ENCODE measurements at places on chromosomes 3 and 15.
A peak's percentile ranks its signal among the peaks of the same experiment; 100 is the strongest.

DNA sequence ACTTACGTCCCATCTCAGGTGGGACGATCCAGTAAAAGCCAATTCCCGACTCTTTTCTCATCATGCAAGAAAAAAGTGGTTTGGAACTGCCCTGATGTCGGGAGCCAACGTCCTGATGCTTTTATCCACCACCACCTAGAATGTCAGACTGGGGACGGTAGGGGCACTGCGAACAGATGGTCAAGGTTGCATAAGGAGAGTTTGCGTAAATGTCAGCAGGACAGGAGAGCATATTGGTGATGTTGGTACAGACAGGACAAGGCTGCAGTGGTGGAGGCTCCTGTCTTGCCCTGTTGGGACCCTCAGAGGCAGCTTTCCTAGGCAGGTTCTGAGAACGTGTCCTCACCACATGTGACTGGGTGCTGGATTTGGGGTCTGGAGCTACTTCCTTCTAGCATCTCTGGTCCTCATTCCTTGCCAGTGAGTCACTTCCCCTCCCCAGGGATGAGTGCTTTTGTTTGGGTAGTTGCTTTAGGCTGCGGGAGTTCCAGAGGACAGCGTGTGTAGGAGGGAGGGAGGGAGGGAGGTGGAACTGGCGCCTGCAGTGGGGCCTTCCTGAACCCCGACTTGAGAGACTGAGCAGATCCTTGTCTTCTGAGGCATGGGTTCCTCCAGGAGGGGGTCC is 21.0 kb downstream of the THSD4 start:
- no peak for DNase-seq

DNA sequence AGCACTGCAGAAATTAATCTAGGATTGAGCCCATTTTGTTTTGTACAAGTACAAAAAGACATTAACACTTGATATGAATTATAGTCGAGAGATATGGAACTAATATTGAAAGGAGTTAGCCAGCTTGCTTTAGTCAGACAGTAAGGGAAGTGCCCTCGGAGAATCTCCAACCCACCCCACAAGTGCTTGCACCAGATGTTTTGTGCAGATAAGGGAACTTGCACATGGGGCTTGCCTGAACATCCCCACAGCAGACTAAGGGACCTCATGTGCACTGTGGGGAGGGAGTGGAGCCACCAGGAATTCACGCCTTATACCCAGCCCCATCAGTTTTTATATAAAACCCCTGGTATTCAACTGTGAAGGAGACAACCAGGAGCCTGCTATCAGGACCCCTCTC is 122.3 kb downstream of the EFHB start:
- no peak for DNase-seq

- peak; percentile 6 for DNase-seq
Measured at GRCh38 chr15:69104050-69104750, 56.2 kb upstream of the GLCE start.

- DNase-seq, result no peak
Measured at GRCh38 chr3:164640591-164640990, 437.7 kb downstream of the SI start.

- no peak for DNase-seq
Measured at GRCh38 chr3:194817592-194817930, 131.9 kb downstream of the FAM43A start.

GRCh38 chr3:119352863-119353527 is 58.8 kb downstream of the ARHGAP31 start:
- no peak for DNase-seq

- DNase-seq, result no peak
Measured at GRCh38 chr3:40753951-40754350, 229.2 kb downstream of the ZNF621 start.

DNA sequence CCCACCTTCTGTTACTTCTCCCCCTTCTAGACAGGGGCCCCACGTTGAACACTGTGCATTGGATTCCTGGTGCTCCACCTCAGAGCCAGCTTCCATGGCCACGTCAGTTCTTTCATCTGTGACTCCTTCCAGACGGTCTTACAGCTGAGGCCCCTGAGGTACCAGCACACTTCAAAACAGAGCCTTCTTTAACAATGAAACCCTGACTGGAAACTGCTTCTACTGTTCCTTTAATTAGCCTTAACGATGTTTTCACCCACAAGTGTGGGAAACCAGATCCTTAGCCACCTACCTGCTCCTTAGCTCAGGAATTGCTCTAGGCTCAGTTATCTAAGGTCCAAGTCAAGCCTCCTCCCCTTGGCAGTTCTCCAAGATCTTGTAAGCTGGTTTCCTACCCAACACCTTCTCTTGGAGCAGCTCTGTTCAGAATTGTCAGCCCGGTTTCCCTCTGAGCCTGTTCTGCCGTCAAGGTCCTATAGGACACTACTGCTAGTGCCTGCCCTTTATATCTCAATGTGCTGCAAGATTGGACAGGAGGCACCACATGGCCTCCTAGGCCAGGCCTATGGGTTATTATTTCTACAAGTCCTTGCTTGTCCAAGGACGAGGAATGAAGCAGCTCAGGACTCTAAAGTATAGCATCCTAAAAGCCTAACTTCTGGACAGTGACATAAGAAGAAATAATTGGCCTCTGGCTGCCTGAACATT is 80.7 kb downstream of the FMN1 start:
- no peak for DNase-seq

- DNase-seq, result no peak
Measured at GRCh38 chr15:58213587-58214338, 75.6 kb downstream of the AQP9 start.

GRCh38 chr15:31842532-31843195 is 187.7 kb upstream of the CHRNA7 start:
- DNase-seq, result no peak

GRCh38 chr3:150544041-150544440 is 2.3 kb downstream of the SERP1 start:
- DNase-seq, result no peak

- no peak for DNase-seq
Measured at GRCh38 chr15:80093854-80094418, 34.5 kb downstream of the ZFAND6 start.

DNA sequence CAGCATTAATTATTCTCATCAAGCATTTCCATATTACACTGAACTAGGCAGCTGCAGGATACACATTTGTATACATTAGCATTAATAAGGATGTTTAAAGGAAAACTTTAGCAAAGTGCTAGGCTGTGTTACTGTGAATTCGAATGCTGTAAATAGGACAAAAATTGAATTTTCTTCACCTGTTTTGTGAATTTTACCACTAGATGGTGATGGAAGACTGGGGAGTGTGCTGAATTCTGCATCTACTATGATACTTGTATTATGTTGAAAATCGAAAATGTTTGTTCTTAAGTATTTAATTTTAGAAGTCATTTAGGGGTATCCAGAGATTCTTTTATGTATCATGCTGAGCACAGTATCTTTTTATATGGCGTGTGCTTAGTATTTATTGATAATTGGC is 12.3 kb upstream of the P2RY14 start:
- no peak for DNase-seq

GRCh38 chr3:118476885-118477618 is 557.6 kb downstream of the IGSF11 start:
- no peak for DNase-seq

- no peak for DNase-seq
Measured at GRCh38 chr15:74502301-74502700, 38.7 kb upstream of the ARID3B start.

GRCh38 chr3:57864853-57865252 is 108.7 kb downstream of the SLMAP start:
- DNase-seq, result no peak
